OCI-M1 (cell line): ENCODE measurements at places on chromosomes 3 and 15.

DNA sequence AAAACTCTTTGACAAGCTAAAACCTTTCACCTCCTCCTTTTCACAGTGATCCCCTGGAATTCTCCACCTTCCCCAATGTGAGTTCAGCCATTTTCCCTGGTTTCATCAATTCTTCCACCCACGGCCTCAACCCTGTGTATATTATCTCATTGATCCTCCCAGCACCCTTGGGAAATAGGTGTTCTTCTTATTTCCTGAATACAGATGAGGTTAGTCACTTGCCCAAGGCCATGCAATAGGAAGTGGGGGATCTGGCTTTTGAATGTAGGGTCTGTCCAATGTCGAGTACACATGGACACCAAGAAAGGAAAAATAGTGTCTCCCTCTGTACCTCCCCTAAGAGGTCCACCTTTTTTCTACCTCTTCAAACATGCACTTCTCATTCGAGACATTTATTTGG, 262.8 kb upstream of the ST8SIA2 start:
- no peak for DNase-seq

DNA sequence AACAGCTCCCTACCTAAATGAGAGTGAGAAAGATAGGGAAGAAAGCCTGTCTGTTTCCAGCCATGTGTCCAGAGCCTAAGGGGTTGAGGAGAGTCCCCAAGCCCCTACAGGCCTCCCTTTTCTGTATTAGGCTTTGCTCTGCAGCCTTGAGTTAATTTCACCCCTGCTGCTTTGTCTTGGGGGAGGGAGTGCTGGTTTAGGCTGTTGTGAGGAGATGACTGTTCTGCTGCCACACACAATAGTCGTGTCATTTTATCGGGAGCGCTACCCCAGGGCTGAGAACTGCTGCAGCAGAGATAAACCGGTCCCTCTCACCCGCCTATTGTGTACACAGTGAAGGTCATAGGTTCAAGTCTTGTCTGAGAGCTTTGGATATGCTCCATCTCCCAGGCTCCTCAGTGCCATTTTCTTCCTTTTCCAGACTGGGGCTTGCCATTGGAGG, 1.4 kb downstream of the ZNF609 start:
- peak; percentile 62 for DNase-seq

- no peak for DNase-seq
These were observed 5.3 kb downstream of the TXNRD3 start for GRCh38 chr3:126649556-126650092.

- DNase-seq, result no peak
These were observed 193.3 kb downstream of the FNDC3B start for GRCh38 chr3:172232579-172233212.

- DNase-seq, result no peak
These were observed 112.6 kb upstream of the MB21D2 start for GRCh38 chr3:193030276-193030675.

GRCh38 chr15:36507458-36507857, 72.0 kb upstream of the CDIN1 start:
- no peak for DNase-seq

DNA sequence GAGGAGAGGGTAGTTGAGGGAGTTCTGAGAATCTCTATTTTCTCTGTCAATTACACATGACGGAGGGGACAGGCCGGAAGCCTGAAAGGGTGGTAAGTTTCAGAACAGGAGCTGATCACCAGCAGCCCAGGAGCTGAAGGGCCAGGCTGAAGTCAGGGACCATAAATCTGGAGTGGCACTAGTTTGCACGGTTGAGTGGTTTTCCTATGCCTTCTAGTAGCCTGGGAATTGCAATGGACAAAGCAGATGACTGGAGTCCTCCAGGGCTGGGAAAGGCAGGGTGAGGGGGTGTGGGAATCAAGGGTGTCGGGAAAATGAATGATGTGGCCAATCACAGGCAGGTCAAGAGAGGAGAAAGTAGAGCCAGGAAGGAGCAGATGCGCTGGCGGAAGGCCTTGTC, 72.5 kb downstream of the MAGEF1 start:
- DNase-seq, result no peak

GRCh38 chr3:55091381-55092225, 163.7 kb upstream of the LRTM1 start:
- DNase-seq, result no peak

DNA sequence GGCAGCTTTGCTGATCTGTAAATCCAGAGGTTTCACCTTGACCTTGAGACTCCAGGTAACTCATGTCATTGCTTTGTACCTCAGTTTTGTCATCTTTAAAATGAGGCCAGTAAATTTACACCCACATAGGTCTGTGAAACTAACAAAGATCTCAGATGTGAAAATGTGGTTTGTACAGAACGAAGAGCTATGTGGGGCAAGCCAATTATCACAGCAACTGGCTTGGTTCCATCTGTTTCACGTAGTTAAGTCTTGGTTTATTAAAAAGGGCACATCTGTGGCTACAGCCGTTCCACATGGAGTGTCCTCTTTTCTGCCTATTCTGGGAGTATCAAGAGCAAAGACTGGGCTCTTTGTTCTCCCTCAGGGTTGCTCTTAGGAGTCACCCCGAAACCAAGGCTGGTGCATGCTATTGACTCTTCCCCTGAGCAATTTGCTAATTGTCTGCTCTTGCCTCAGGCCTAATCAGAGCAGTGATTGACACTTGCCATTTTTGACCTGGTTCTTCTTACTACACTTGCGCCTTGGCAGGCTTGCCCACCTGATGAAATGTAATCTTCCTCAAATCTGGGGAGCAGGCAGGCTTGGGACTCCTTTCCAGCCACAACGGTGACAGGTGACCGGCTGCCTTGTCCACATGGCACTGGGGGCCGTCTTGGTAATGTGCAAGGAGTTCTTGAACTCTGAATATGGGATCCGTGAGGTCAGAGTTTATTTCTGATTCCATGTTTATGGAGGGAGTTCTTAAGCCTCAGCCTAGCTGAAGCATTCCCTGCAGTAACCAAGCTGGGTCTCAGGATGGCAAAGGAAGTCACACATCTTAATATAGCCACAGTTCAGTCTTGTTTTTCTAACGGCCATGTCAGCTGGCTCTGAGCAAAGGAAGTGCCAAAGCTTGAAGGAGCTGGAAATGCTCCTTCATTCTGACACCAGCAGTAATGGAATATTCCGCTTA, 40.1 kb downstream of the EAF1 start:
- no peak for DNase-seq

- no peak for DNase-seq
These were observed 86.5 kb upstream of the MYZAP start for GRCh38 chr15:57505056-57505715.

DNA sequence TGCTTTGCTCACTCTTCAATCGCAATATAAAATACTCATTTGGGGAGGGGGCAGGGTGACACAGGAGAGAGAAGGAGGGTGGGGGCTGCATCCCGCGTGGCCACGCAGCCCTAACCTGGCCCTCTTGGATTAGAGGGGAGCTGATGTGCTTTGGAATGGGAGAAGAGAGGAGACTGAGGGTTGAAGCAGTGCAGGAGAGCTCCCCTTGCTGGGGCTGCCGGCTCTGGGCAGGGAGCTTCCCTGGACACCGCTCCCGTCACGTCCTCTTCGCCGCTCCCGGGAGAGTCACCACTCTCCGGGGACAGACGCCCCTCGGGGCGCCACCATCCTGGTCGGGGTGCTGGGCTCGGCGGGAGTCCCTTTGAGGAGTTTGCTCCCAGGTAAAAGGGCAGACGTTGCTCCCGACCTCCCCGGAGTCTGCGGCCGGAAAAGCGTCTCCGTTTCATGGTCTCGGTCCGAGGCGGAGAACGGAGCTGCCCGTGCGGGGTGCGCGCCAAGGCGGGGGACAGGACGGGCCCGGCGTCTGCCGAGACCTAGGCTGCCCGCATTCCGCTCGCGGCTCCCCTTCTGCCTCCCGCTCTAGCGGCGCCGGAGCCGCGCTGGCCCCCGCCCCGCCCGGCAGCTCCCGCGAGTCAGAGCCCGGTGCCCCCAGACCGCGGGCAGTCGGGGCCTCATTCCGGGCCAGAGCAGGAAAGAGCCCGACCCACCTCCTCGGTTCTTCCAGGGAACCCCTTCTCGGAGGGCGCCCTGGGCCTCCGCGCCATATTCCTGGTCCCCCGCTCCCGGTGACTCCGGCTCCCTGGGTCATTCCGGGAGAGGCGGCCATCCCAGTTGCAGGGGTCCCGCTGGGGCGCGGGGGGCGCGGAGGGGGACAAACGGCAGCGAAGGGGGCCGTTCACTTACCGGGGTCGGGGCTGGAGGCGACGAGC, 603 bp downstream of the SLC7A14 start:
- DNase-seq, result no peak
